KBM-7 (cell line): ENCODE measurements at places on chromosomes 6 and 20.
A peak's percentile ranks its signal among the peaks of the same experiment; 100 is the strongest.

- DNase-seq, result no peak
Measured at GRCh38 chr6:33799454-33800113, 4.2 kb downstream of the MLN start.

GRCh38 chr6:145866456-145867396 is 52.1 kb upstream of the FBXO30 start:
- DNase-seq, result no peak

GRCh38 chr6:40406175-40406574 is 181.0 kb downstream of the LRFN2 start:
- DNase-seq, result no peak

- no peak for DNase-seq
Measured at GRCh38 chr20:24755411-24755922, 193.6 kb upstream of the CST7 start.

DNA sequence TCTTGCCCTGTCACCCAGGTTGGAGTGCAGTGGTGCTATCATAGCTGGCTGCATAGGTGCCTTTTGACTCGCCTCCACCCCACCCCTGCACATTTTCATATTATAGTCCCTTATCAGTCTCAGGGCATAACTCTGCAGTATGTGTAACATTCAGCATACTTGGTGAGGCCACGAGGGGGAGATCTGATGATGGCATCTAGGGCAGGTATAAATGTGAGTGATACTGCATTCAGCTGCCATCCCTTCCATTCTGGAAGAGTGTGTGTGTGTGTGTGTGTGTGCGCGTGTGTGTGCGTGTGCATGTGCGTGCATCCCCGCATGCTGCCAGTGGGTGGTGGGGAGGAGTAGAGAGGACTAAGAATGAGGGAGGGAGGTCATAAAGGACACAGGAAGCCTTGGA is 81.4 kb downstream of the JARID2 start:
- DNase-seq, result peak; percentile 64

DNA sequence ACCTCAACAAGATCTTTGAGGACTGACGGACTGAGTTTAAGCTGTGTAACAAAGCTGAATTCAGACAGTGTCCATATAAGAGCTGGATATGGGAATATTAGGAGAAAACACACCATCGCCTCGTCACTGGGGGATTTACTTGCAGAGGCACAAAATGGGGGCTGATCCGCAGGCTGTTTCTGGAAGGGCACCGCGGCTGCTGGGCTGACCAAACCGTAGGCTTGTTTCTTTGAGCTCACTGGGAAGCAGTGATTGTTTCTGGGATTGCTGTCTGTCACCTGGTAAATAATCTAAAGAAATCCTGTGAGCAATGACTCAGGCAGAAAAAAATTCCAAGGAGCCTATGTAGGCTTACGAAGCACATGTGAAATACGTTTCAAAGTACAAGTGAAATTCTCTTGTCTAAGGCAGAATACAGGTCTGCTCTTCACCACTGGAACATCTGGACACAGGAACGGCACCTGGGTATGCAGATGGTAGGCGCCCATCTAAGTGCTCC is 63.9 kb upstream of the MPC1 start:
- no peak for DNase-seq

- DNase-seq, result no peak
Measured at GRCh38 chr6:155041741-155042279, 46.7 kb downstream of the TIAM2 start.

DNA sequence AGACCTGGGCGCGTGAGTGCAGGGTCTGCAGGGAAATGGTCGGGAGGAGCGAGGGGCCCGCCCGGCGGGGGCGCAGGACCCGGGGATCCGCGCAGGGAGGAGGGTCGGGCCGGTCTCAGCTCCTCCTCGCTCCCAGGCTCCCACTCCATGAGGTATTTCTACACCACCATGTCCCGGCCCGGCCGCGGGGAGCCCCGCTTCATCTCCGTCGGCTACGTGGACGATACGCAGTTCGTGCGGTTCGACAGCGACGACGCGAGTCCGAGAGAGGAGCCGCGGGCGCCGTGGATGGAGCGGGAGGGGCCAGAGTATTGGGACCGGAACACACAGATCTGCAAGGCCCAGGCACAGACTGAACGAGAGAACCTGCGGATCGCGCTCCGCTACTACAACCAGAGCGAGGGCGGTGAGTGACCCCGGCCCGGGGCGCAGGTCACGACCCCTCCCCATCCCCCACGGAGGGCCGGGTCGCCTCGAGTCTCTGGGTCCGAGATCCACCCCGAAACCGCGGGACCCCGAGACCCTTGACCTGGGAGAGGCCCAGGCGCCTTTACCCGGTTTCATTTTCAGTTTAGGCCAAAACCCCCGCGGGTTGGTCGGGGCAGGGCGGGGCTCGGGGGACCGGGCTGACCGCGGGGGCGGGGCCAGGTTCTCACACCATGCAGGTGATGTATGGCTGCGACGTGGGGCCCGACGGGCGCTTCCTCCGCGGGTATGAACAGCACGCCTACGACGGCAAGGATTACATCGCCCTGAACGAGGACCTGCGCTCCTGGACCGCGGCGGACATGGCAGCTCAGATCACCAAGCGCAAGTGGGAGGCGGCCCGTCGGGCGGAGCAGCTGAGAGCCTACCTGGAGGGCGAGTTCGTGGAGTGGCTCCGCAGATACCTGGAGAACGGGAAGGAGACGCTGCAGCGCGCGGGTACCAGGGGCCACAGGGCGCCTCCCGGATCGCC is 54.2 kb upstream of the HLA-A start:
- peak; percentile 40 for DNase-seq

DNA sequence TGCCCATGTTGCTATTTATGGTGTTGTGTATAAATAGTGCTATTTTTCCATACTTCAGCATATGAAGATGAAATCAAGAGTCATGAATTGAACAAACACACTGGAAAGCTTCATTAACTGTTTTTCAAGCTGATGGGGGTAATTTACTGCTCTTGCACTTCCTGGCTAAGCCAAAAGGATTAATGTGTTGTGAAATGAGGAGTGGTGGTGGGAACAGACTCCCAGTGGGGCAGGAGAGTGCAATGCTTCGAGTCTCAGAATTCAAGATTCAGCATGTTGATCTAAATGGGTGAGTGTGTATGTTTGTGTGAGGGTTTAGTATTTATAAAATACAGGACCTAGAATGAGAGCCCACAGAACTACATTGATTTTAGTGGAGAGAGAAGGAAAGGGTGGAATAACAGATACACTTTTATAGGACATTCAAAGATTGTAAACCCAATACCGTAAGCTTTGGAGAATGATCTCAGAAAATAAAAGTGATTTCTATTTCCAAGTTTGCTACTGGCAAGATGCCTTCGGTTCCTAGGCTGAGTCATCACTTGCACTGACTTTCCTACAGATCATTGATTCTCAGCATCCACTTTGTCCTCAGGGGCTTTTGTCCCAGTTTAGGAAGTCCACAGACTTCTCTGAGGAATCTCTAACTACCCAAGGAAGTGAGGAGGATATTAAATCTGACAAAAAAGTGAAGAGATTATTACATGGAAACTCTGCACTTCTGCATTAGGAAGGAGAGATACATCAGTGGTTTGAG is 303.6 kb downstream of the TRDN start:
- DNase-seq, result no peak
